ENCODE measurements at places on chromosomes 11 and 22.

DNA sequence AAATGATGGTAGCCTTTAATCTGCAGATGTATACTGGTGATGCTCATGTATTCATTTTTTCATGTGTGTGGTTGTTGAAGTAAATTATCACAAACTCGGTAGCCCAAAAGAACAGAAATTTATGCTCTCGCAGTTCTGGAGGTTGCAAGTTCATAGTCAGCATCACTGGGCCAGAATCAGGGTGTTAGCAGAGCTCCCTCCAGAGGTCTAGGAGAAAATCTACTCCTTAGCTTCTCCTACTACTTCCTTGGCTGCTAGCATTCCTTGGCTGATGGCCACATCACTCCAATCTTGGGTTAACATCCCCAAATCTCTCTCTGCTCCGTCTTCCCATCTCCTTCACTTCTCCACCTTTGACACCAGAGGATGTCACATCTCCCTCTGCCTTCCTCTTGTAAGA, 45.3 kb upstream of the GALNT18 start:
- no peak for DNase-seq

DNA sequence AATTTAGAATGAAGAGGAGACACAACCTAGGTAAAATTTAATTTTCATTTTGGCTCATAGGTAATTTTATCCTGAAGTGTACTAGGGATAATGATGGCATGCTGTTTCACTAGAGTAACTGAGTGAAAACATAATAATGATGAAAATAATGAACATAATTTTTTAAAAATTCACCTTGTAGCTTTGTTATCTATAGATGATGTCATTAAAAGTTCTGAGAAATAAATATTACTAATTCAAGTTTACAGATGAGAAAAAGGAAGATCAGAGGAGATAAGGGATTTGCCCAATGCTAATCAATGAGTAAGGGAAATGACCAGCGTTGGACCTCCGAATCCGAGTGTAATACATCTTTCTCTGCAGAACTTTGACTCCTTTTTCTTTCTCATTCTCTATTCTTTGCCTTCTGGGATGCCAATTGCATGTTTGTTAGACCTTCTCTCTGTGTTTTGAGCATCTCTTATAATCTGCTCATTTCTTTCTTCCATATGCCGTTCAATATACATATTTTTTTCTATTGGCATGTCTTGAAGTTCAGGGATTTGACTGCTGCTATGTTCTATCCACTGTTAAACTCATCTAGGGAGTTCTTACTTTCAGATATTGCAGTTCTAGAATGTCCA, 186.5 kb downstream of the SNX19 start:
- DNase-seq = no peak

GRCh38 chr11:105915021-105915420, 107.0 kb downstream of the MSANTD4 start:
- no peak for DNase-seq

DNA sequence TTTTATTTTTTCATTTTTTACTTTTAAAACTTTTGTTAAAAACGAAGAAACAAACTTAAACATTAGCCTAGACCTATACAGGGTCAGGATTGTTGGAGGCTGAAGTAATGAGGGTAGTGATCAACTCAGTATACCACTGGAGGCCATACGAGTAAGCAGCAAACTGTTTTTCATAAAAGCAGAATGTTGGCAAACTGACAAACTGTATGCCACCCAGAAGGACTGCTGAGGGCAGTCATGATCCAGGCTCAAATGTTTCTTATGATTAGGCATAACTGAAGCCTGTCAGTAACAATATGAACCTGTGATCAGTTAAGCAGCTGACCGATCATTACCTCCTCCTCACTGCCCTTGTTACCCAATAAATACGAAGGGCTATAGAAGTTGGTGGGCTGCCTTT, 10.2 kb upstream of the SC5D start:
- no peak for DNase-seq

DNA sequence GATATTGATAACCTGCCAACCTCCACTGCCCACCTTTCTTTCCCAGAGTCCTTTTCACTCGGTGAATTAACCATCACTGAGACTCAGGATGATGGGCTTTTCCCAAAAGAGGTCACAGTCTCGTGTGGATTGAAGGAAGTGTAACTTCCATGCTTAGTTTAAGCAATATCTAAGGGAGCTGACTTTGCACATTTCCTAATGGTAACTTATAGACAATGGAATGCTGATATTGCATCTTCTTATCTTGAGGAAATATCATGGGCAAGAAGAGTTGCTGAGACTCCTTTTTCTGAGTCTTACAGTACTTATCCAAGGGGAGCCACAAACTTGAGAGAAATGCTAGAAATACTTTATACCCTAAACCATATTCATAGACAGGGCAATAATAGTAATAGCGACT, 8.8 kb downstream of the BARX2 start:
- DNase-seq = no peak

GRCh38 chr11:44690651-44691050, 36.1 kb upstream of the TSPAN18 start:
- DNase-seq = no peak

- DNase-seq = no peak
These were observed 37.5 kb upstream of the LYVE1 start for GRCh38 chr11:10605941-10606381.

- no peak for DNase-seq
These were observed 40.5 kb upstream of the BIRC3 start for GRCh38 chr11:102276783-102277182.

GRCh38 chr22:48807155-48807554, 1020.5 kb downstream of the BRD1 start:
- no peak for DNase-seq

- no peak for DNase-seq
These were observed 57.5 kb upstream of the TTLL12 start for GRCh38 chr22:43244402-43244801.

GRCh38 chr11:56624661-56625110, 10.0 kb upstream of the OR5M1 start:
- DNase-seq = no peak

DNA sequence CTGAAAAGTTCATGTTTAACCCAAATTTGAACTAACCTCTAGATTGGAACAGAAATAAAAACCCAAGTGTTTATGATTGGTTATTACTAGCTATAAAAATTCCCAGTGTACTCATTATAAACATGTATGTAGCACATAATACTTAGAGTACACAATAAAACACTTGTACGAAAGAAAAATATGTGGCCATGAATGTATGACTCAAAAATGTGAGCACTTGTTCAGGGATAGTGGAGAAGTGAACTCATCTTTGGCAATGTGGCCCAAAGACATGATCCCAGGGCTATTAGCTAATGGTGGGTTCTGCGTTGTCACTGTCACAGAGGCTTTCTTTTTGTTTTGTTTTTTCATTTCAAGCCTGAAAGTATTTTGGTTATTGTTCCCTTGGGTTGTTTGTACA, 72.0 kb downstream of the PPFIBP2 start:
- no peak for DNase-seq

DNA sequence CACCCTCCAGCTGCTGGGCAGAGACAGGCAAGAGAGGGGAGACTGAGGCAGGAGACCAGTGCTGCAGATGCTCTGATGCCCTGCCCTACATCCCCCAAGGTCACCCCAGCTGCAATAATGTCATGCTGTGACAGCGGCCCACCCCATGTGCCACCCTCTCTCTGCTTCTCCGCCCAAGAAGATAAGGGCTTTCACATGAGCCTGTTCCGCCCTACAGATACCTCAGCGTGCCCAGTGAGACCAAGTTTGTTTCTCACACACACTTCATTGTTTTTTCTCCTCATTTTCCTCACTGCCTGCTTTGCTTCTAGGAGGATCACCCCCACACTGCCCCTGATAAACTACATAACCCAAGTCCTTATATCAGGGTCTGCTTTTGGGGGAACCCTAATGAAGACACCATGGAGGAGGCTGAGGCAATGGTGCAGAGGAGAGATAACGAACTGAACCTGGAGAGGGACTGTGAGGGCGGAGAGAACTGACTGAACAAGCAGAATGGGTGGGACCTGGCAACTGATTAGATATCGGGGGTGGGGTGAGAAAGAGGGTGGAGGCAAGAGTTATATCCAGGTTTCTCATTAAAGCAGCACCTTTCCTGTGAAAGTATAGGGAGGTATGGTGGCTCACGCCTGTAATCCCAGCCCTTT, 37.5 kb upstream of the TSKU start:
- no peak for DNase-seq

DNA sequence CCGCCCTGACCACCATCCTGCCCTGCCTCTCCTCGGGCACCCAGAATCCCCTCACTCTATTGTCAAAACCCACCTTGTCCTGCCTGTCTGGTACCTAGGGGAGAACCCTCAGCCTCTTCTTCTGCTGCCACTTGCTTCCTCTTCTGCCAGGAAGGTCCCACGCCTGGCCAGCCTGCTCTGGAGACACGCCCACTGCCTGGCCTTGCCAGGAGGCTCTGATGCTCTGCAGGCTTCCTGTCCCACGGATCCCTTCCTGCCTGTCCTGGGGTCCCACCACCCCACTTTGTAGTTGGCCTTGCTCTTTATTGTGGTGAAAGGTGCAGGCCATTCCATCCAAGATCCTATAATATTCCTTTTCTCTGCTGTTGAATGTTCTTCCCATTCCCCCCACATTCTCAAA, 63.4 kb downstream of the BMAL1 start:
- no peak for DNase-seq

- DNase-seq = no peak
These were observed 2.9 kb upstream of the CBX7 start for GRCh38 chr22:39155421-39155820.

DNA sequence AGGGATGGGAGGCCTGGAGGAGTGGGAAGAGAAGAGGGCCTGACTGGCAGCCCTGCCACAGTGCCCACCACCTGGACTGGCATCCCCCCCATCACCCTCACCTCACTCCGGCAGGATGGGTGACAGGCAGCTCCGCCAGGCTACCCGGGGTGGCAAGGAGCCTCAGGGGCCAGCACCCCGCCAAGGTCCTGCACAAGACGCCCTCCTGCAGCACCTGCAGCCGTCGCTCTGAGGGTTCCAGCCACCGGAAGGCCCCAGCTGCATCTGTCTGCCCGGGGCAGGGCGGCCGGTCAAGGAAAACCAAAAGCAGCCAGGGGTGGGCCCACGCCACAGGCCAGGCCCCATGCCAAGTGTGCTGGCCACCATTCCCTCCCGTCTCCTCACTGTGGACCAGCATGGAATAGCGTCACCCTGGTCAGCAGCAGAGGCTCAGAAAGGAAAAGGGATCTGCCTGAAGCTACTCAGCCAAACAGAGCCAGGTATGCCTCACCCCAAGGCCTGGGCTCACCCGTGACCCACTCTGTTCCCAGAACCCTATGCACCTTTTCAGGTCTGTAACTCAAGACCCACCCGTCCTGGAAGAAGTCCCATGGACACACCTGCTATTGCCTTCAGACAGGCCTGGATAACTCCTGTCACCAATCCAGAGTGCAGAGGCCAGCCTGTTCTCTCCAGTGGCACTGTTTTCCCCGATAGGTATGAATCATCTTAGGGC, 7.0 kb downstream of the RHBDD3 start:
- no peak for DNase-seq

All from stimulated activated CD8-positive, alpha-beta memory T cell treated with anti-CD3 and anti-CD28 coated beads, Interleukin-4, amount 100 ng/mL, for 4 hours (primary cell).